Effector memory CD4-positive, alpha-beta T cell (primary cell): ENCODE measurements at places on chromosomes 2 and 18.

GRCh38 chr2:96532641-96533291 lies 3.8 kb upstream of the ARID5A start:
- DNase-seq = no peak

- no peak for DNase-seq
These were observed 377.7 kb upstream of the ST6GAL2 start for GRCh38 chr2:107263628-107264027.

DNA sequence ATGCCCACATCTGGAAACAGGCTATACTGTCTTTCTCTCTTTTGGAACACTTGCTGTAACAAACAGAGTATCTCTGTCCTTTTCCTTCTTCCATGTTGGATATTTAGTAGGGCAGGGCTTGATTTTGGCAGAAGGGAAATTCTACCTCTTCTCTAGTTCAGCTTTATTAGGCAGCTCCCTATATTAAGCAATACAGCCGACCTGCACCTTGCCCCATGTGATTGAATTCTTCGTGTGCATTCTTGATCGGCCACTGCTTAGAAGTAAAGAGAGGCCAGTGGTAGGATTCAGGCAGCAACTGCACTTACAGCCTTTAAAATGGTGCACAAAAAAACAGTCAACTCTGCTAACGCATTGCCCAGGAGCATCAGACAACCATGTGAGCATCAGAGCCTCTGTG lies 31.3 kb upstream of the FIGN start:
- no peak for DNase-seq

GRCh38 chr18:50697509-50697908 lies 122.3 kb downstream of the MRO start:
- DNase-seq = no peak

DNA sequence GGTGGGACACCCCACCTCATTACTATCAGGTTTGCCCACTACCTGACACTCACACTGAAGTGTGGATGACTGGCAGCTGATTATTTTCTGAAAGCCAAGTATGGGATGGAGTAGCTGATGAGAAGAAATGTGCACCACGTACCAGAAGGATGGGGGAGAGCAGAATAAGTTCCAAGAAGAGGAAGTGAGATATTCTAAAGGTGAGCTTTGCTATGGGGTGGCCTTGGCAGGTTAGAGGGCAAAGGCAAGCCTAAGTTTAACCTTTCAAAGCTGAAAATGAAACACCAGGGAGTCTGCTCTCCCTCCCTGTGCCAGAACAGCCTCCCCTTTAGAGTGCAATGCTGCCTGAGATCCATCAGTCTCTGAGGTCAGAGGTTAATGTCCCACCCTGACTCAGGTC lies 196.1 kb upstream of the OSR1 start:
- DNase-seq = no peak

- no peak for DNase-seq
These were observed 31.7 kb upstream of the ZNF396 start for GRCh38 chr18:35408843-35409261.

- DNase-seq = no peak
These were observed 91.9 kb upstream of the CAVIN2 start for GRCh38 chr2:191938779-191939178.

GRCh38 chr2:103139628-103140268 lies 377.9 kb downstream of the TMEM182 start:
- DNase-seq = no peak

DNA sequence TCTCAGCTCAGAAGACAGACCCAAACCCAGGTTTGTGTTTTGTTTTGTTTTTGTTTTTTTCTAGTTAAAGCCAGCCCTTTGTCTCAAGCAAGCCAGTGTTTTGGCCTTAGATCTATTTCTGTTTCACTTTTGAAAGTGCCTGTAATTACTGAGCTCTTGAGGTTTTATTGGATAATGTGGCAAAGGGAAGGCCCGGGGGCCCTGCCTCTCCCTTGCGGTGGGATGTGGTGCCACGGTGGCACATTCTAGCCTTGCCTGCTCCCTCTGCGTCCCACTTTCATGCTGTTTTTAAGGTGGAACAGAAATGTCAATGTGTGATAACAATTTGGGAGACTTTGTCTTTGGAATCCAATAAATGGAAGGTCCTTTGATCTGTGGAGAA lies 2.5 kb downstream of the HPCAL1 start:
- peak; percentile 41 for DNase-seq

GRCh38 chr18:36187193-36187825 lies at the start of gene MOCOS:
Gene MOCOS, plus strand, starts transcription at chr18:36187497. Its CDS starts 43 bp downstream, at chr18:36187540.
- peak; percentile 15 for DNase-seq

DNA sequence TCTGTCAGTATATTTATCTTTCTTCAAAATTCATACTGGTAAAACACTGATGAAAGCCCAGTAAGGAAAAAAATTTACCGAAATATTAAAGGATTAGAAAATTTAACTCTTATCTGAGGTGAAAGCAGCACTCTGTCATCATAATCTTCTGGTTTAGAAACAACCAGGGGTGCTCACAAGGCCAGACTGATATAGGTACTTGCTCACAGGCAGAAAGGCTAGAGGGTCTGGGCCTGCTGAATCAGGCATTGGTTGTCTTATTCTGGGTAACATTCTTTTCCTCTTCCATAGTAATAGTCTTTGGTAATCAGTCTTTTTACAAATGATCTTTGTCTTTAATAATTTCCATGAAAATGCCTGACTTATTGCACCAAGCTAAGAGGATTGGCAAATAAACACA lies 221.4 kb upstream of the TFPI start:
- DNase-seq = no peak

- no peak for DNase-seq
These were observed 61.6 kb downstream of the AAK1 start for GRCh38 chr2:69581774-69582581.

- no peak for DNase-seq
These were observed 68.3 kb downstream of the FAM161A start for GRCh38 chr2:61785583-61785982.

GRCh38 chr2:237060534-237061312 lies 25.0 kb upstream of the COPS8 start:
- DNase-seq = no peak

DNA sequence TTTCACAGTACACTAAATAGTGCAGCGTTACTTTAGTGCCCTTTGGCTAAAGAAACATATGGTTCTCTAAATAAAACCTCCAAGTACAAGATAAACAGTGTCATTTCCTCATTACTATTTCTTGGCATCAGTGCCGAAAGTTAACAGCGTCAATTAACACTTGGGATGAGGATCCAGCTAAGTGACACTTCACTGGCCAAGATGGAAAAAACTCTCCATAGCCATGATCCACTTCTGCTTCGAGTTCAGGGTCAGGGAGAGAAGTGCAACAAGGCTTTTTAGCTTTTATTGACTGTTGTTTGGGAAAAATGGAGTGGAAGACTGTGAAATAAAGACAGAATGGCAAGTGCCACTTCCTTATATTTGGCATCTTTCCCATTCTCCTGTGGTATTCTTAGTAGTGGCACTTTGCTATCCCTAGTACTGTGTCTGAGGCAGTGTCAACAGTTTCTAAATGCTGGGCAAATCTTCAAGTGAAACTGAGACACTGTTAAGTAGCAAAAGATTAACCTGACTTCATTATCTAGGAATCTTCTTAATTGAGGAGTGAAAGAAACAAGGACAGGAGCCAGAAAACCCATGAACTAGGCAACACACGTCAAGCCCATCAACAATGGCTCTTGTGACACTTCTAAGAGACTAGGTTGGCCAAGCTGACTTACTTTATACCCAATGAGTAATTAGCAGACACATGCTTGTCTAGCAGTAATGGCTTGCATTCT lies 222.5 kb upstream of the SESTD1 start:
- no peak for DNase-seq

GRCh38 chr2:130898553-130898952 lies 61.8 kb downstream of the ARHGEF4 start:
- no peak for DNase-seq

GRCh38 chr2:148680462-148680861 lies 35.9 kb downstream of the EPC2 start:
- DNase-seq = no peak

DNA sequence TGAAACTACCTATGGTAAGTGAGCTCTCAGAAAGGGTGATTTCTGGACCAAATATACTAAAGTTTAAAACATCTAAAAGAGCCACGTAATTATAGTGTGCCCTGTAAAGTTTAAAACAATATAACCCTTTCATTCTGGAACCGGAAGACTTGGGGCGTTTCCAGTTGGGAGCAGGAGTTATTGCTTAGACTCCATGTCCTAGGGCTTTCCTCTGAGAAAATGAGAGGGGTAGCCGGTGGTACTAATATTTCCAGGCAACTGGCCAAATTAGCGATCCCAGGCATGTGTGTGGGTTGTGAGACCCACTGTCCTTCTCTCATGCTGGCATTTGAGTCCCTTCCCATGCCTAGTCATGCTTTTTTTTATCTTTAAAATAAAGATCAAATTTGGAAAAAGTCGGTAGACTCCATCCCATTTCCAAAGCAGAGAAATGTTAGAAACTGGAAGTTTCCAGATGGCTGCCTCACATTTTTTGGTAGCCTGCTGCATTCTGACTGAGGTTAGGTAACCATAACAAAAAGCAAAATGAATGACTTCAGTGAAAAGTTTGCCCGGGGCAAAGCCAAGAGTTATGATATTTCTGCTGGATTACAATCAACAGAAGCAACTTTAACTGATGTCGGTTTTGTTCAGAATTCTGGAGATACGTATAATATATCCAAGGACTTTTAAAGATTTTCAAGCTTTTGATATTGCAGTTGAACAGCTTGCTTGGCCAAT lies 227.4 kb downstream of the SS18 start:
- DNase-seq = no peak

GRCh38 chr2:155871940-155872339 lies 460.6 kb downstream of the NR4A2 start:
- DNase-seq = no peak

- no peak for DNase-seq
These were observed at the start of gene UPP2 for GRCh38 chr2:158101384-158101926. Gene UPP2, plus strand, starts transcription at chr2:158101876. Its CDS starts 188 bp downstream, at chr2:158102064.

DNA sequence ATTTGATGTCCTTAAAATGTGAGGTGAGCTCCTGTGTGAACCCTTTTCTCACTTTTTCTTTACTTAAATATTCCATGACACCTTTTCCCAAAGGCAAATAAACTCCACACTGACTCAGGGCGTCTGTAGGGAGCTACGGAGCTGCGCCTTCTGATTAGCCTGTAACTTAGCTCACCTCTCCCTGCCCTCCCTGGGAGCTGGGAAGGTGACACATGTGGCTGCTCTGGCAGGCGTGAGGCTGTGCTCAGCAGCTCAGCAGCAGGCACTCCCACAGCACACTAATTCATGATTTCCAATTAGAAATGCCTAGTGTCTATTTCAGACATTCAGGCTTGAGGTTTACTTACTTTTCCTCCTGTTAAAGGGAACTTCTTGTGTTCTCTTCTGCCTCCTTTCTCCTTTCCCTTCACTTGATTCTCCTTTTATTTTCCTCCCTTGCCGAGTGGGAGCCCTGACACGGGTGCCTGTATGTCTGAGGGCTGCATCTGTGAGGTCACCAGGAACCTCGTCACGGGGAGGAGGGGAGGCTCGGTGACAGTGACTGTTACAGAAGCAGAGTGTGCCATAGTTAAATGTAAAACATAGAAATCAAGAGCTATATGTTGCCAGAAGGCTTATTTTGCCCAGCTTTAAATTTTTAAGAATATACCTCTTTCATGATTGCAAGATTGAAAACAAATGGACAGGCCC lies 437.1 kb downstream of the DCDC2C start:
- DNase-seq = no peak

DNA sequence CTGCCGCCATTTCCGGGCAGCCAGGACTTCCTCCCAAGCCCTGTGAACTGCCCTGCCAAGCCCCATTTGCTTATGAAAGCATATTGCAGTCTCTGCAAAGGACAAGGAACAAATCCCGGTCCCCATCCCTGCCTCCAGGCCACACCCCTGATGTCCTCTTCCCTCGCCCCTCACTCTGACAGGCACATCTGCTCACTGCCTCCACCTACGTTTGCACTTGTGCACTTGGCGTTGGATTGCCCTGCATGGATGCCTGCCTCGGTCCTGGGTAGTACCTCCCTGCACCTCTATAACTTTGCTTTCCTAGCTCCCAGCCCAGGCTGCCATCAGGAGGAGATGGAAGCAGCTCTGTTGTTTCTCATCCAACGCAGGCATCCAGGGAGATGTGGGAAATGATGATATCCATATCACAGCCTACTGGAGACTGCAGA lies 19.6 kb upstream of the RPL31 start:
- DNase-seq = no peak

GRCh38 chr2:222709191-222709891 lies 37.9 kb downstream of the MOGAT1 start:
- no peak for DNase-seq

- no peak for DNase-seq
These were observed 35.2 kb downstream of the SP140L start for GRCh38 chr2:230362030-230362691.

DNA sequence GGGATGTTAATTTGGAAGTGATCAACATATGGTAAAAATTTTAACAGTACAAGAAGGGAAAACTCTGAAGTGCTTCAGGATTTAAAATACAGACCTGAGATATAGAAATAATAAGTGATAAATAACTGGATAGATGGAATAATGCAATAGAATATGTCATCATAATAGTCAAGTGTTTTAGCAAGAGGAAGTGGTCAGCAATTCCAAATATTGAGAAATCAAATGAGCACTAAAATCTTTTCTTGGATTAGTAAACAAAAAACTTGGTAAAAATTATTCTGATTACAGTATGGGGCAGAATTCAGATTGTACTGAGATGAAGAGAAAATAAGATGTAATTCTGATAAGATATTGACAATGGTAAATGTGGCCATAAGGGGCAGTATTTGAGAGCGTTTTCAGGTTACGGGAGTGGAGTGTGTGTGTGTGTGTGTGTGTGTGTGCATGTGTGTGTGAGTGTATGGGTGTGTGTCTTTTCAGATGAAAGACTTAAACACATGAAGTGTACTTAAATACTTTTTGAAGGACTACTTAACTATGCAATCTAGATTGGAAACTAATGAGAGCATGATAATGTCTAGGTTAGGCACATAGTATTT lies 217.9 kb upstream of the ITGA4 start:
- DNase-seq = no peak

- DNase-seq = no peak
These were observed 1.3 kb downstream of the ZNF521 start for GRCh38 chr18:25350489-25351251.

- no peak for DNase-seq
These were observed 12.3 kb downstream of the TMEM237 start for GRCh38 chr2:201631041-201631440.
